ENCODE measurements at places on chromosomes 1 and 21.

- no peak for DNase-seq
Measured at GRCh38 chr1:30903343-30904034, 5.1 kb downstream of the SDC3 start.

GRCh38 chr1:204529371-204529895 lies 13.2 kb downstream of the MDM4 start:
- no peak for DNase-seq

DNA sequence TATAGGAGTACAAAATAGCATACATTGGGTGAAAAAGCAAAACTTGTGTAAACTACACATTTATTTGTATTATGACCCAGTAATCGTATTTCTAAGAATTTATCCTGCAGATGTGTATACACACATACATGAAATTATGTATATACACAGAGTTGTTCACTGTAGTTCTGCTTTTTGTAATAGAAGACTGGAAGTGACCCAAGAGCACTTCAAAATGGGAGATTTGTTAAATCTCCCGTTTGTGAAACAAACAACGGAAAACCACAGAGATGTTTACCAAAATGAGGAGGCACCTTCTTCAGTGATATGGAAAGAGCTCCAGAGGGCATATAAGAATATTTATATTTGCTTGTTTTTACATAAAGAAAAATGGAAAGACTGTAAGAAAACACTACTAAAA lies 18.0 kb upstream of the MNDA start:
- DNase-seq = no peak

DNA sequence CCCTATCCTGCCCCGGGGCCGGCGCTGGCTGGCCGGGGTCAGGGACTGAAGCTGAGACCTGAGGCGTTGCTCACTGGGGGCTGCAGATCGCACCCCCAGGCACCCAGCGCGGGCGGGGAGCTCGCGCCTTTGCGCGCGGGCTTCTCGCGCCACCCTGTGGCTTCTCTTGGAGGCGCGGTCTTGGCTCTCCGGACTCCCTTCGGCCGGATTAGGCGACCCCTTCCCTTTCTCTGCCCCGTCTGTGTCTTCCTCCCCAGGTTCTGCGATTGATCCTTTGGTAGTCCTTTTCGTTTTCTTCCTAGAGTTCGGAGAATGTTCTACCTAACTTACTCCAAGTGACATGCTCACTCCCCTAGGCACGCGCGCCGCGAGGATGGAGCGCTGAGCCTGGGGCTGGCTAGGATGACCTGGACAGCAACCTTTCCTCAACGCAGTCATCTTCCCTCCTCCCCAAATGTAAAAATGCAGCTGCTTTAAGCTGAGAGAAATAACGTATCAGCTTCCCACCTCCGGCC lies 495 bp upstream of the NTRK1 start:
- DNase-seq = peak; percentile 29

GRCh38 chr1:912740-913301 lies 10.9 kb upstream of the SAMD11 start:
- DNase-seq = no peak

Data from activated T-helper 1 cell treated with anti-CD3 and anti-CD28 coated beads, Interleukin-2, amount 50 U/mL, for 16 hours (primary cell).